ENCODE measurements at places on chromosomes 2 and 18. TPM values are rescaled to one million over a fixed set of nuclear protein-coding genes. Genes with fewer than 3 reads are reported as not detected.

DNA sequence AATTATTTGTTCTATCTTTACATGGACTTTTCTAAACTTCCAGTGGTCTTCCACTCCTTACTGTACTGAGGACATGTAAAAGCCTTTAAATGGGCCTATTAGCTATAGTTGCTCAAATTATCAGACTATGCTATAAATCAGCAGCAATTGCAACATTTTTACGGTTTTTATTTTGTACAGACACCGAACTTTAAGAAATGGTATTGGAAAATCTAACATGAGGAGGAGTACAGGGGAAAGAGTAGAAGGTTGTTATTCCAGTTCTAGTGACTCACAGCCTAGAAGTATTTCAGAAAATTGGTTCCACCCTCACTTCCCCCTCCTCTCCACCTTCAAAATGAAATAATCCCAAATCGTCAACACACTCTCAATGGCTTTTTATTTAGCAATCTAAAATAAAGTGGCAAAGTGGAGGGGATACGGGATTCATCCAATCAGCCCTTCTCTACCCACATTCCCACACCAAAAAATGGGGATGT is 1.1 kb downstream of the NCKAP1 start:
- no peak for DNase-seq
- H3K27ac ChIP-seq = peak overlapping the region; percentile 97
- H3K4me1 ChIP-seq = peaks cover 28% of the 10 kb centered on the region
- H3K36me3 ChIP-seq = peaks cover 16% of the 10 kb centered on the region

LYG1 gene
- 0.37 TPM for total RNA-seq

GRCh38 chr2:43201497-43201896 is 24.9 kb downstream of the ZFP36L2 start:
- no peaks in the 10 kb centered on the region for H3K27me3 ChIP-seq
- H3K36me3 ChIP-seq = no peaks in the 10 kb centered on the region
- no peaks in the 10 kb centered on the region for H3K4me1 ChIP-seq
- no peak overlapping the region for H3K4me3 ChIP-seq

DNA sequence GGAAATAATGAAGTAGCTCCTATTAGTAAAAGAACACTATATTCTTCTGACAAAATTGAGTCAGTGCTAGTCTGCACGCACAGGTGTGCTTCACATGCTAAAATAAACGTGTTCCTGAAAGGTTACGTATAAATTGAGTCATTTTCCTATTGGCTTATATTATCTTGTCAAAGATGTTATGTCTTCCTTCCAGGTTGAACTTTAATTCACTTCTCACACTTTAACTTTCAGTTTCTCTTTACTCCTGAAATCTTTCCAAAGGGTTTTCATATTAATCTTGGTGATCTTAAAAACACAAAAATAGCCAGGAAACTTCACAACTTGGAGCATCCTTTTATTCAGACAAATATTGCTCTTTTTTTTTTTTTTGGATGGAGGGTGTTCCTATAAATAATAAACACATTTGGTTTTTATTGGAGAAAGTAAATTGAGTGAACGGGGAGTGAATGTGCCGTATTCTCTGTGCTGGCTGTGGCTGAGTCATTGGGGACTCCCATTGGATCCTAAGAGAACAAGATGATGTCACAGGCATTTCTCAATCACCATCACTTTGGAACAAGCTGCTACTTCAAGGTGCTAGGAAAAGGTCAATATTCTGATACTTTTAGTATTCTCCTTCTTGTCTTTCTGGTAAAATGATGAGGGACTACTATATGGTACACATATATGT is 150.2 kb upstream of the SPATS2L start:
- no peak overlapping the region for H3K27ac ChIP-seq
- DNase-seq = no peak
- H3K27me3 ChIP-seq = no peaks in the 10 kb centered on the region
- H3K4me1 ChIP-seq = peaks cover 16% of the 10 kb centered on the region

SPATA3 gene
- not detected for total RNA-seq

DNA sequence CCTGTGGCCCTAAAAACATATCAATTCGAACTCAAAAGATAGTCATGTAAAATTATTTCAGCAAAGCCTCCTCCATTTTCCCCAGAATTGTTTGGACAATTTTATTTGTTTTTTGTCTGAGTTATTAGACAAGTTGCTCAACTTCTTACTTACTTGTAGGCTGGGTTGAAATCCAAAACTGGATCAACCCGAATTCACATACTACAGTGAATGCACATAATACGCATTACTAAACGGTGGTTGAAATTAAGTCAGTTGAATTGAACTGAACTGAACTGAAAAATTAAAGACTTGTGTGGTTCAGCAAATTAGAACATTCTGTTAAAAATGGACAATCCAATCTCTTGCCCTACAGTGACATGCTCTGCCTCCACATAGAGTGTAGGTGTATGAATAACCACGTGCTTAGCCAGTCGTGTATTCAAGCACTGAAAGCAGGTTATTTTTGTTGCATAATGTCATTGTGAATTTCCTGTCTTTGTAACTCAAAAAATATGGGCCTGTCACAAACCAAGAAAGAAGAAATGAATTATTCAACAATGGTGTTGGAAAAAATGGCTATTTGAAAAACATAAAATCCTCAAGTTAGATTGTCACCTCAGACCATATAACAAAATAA is 441.0 kb downstream of the TXNL1 start:
- no peak overlapping the region for H3K4me3 ChIP-seq
- H3K27me3 ChIP-seq = no peaks in the 10 kb centered on the region
- H3K36me3 ChIP-seq = no peaks in the 10 kb centered on the region
- H3K27ac ChIP-seq = peak overlapping the region; percentile 36
- peaks cover 47% of the 10 kb centered on the region for H3K4me1 ChIP-seq
- DNase-seq = no peak

- no peak for DNase-seq
- H3K36me3 ChIP-seq = no peaks in the 10 kb centered on the region
- H3K27me3 ChIP-seq = no peaks in the 10 kb centered on the region
- H3K27ac ChIP-seq = no peak overlapping the region
Measured at GRCh38 chr2:138515092-138515491, 13.5 kb downstream of the SPOPL start.

- H3K27me3 ChIP-seq = no peaks in the 10 kb centered on the region
- H3K4me3 ChIP-seq = no peak overlapping the region
- H3K4me1 ChIP-seq = peaks cover 14% of the 10 kb centered on the region
Measured at GRCh38 chr2:55089726-55090125, 39.5 kb upstream of the RTN4 start.

IL36B gene
- total RNA-seq = not detected
